ENCODE measurements at places on chromosomes 5 and 9. TPM values are rescaled to one million over a fixed set of nuclear protein-coding genes. Genes with fewer than 3 reads are reported as not detected.

The BTNL9 gene
- 15.4 TPM for total RNA-seq

The SEMA4D gene
- total RNA-seq = 5.0 TPM

The ITGA2 gene
- 32.4 TPM for total RNA-seq

The MARCOL gene
- not detected for total RNA-seq

The LHX3 gene
- total RNA-seq = not detected

The ZNF366 gene
- not detected for total RNA-seq

The PCDHGB3 gene
- total RNA-seq = 1.2 TPM

The FOXD4L5 gene
- total RNA-seq = 0.04 TPM

The RNF183 gene
- not detected for total RNA-seq

The RARS1 gene
- total RNA-seq = 78.1 TPM

The OBP2B gene
- total RNA-seq = not detected

The PCDHGB5 gene
- 10.3 TPM for total RNA-seq

The C5orf58 gene
- not detected for total RNA-seq

The HCN1 gene
- not detected for total RNA-seq

The TUBB4B gene
- 599 TPM for total RNA-seq

The SOHLH1 gene
- not detected for total RNA-seq

The HAND1 gene
- not detected for total RNA-seq

The TXNDC8 gene
- total RNA-seq = not detected

The SLC46A2 gene
- not detected for total RNA-seq

The CDH6 gene
- 1.8 TPM for total RNA-seq

The TAF11L5 gene
- not detected for total RNA-seq

The SGCD gene
- total RNA-seq = 0.15 TPM

The RAD17 gene
- total RNA-seq = 13.5 TPM

The PCDHGA10 gene
- total RNA-seq = 0.23 TPM

The TRPM3 gene
- total RNA-seq = not detected

The ECSCR gene
- total RNA-seq = 0.36 TPM

The IL9 gene
- not detected for total RNA-seq

The CNOT8 gene
- 34.2 TPM for total RNA-seq

The FBP1 gene
- 40.4 TPM for total RNA-seq

The SLC1A1 gene
- 4.8 TPM for total RNA-seq

The ARAP3 gene
- total RNA-seq = 14.2 TPM

The HEMGN gene
- total RNA-seq = not detected

The IFNA21 gene
- total RNA-seq = not detected

The CREB3 gene
- total RNA-seq = 47.1 TPM

The PAEP gene
- total RNA-seq = not detected

The SOX30 gene
- total RNA-seq = not detected

The C1QTNF2 gene
- total RNA-seq = 0.04 TPM

The FGD3 gene
- total RNA-seq = 6.3 TPM

The SLC23A1 gene
- total RNA-seq = not detected

The NMUR2 gene
- total RNA-seq = not detected

The FOXD1 gene
- 10.3 TPM for total RNA-seq

The FBLL1 gene
- 0.07 TPM for total RNA-seq

The OLFML2A gene
- total RNA-seq = 3.4 TPM

The PLGRKT gene
- 11.4 TPM for total RNA-seq

The IL3 gene
- total RNA-seq = not detected

The IZUMO3 gene
- total RNA-seq = not detected

The SEMA6A gene
- not detected for total RNA-seq

The MYOZ3 gene
- not detected for total RNA-seq

The TMOD1 gene
- not detected for total RNA-seq

The STPG3 gene
- not detected for total RNA-seq

The GAS1 gene
- total RNA-seq = not detected

The FUT7 gene
- not detected for total RNA-seq

The BAAT gene
- 0.07 TPM for total RNA-seq

The ARSI gene
- 6.3 TPM for total RNA-seq

All from PC-3 (cell line).